ENCODE measurements at places on chromosomes 16 and 17. TPM values are rescaled to one million over a fixed set of nuclear protein-coding genes. Genes with fewer than 3 reads are reported as not detected.
A peak's percentile ranks its signal among the peaks of the same experiment; 100 is the strongest.

- no peak for DNase-seq
Observed at GRCh38 chr16:1333149-1333812, at the start of gene BAIAP3. TSS of gene BAIAP3 (plus strand) at chr16:1333645. CDS start at chr16:1338550, 4,905 bp downstream.

- no peak for DNase-seq
Observed at GRCh38 chr17:61400066-61400716, 548 bp downstream of the TBX2 start.

DNA sequence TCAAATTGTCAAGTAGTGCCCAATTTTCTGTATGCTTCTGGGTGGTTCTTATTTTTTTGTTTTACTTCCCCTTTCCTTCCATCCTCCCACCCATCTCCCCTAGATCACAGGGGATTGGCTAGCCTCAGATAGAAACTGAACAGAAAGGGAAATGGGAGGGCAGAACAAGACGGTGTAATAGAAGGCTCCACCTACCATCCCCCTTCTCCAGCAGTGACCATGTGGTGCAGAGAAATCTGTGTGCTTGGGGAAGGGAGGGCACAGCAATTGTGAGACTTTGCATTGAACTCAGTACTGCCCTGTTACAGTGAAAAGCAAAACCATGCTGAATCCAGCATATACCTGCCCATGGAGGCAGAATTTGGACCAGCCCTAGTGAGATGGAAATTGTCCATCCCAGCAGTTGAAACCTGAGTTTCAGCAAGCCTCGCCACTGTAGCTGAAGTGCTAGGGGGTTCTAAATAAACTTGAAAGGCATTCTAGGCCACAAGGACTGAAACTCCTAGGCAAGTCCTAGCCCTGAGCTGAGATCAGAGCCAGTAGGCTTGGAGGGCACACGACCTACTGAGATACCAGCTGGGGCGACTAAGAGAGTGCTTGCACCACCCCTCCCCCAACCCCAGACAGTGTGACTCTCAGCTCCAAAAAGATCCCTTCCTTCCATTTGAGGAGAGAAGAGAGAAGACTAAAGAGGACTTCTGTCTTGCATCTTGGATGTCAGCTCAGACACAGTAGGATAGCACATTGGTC, 5.2 kb downstream of the SLFN11 start:
- DNase-seq = no peak

GRCh38 chr17:8928347-8928746, 37.2 kb downstream of the PIK3R5 start:
- DNase-seq = no peak

MT1A gene
- not detected for total RNA-seq

GRCh38 chr16:19210968-19211367, 42.9 kb downstream of the SYT17 start:
- DNase-seq = peak; percentile 2

DNA sequence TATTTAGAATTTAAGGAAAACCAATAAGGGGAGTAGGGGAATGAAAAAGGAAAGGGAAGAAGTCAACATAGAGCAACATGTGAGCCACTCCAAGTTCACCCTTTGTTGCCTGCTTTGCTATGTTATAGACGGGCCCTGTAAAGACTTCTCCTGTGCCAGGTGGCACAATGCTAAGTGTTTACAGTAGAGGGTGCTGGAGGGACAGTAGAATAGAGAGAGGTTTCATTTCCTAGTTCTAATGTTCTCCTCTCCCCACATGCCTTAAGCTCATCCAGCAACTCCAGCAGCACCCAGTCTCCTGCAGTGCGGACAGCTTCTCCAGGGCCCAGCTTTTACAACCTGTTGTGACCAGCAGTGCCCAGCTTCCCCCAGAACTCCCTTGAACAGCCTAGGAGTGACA, 468.0 kb downstream of the HS3ST3B1 start:
- no peak for DNase-seq

DNA sequence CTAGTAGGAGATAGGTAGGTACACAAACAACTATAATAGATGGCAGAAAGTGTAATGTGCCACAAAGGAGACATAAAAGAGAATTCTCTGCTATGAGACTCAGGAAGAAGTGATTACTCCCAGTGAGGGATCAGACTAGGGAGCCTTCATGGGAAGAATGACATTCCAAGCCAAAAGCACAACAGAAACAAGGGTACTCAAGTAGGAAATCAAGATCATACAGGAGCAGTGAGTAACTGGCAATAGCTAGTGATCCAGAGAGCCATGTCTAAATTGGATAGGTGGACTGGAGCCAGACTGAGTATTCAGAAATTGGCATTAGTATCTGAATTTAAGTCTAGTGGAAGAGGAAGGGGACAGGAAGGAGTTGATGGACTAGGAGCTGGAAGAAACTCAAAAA, 10.7 kb downstream of the RFFL start:
- no peak for DNase-seq

GRCh38 chr16:11151885-11152629, 103.9 kb downstream of the SOCS1 start:
- no peak for DNase-seq

SLFN13 gene
- 17.0 TPM for total RNA-seq

CAPNS2 gene
- not detected for total RNA-seq

All from naive thymus-derived CD8-positive, alpha-beta T cell (primary cell).